ENCODE measurements at places on chromosomes 4 and X. TPM values are rescaled to one million over a fixed set of nuclear protein-coding genes. Genes with fewer than 3 reads are reported as not detected.

The MXRA5 gene
- 5.5 TPM for polyA plus RNA-seq

The CLNK gene
- polyA plus RNA-seq = not detected

The SSX2 gene
- not detected for polyA plus RNA-seq

The SSX4 gene
- polyA plus RNA-seq = not detected

The TCEAL6 gene
- polyA plus RNA-seq = not detected

The DRD5 gene
- not detected for polyA plus RNA-seq

The ADH7 gene
- polyA plus RNA-seq = not detected

The CXCL11 gene
- 0.06 TPM for polyA plus RNA-seq

The TLR6 gene
- polyA plus RNA-seq = 0.53 TPM

The KLHL4 gene
- 1.3 TPM for polyA plus RNA-seq

The CLDN34 gene
- 0.09 TPM for polyA plus RNA-seq

The INPP4B gene
- 38.5 TPM for polyA plus RNA-seq

The CHRDL1 gene
- polyA plus RNA-seq = 0.07 TPM

The CSAG2 gene
- polyA plus RNA-seq = not detected

The SPANXB1 gene
- polyA plus RNA-seq = not detected

The HMGN5 gene
- polyA plus RNA-seq = 3.7 TPM

The ATOH1 gene
- polyA plus RNA-seq = not detected

The SEPSECS gene
- polyA plus RNA-seq = 2.7 TPM

The HSD17B13 gene
- polyA plus RNA-seq = not detected

The CT45A1 gene
- polyA plus RNA-seq = not detected

The GYPA gene
- not detected for polyA plus RNA-seq

The FAM13A gene
- 4.7 TPM for polyA plus RNA-seq

The SASH3 gene
- not detected for polyA plus RNA-seq

The BRS3 gene
- not detected for polyA plus RNA-seq

The FAT4 gene
- 0.42 TPM for polyA plus RNA-seq

The GPR82 gene
- not detected for polyA plus RNA-seq

The DACH2 gene
- polyA plus RNA-seq = 0.05 TPM

The SSX4B gene
- not detected for polyA plus RNA-seq

The SCOC gene
- 35.1 TPM for polyA plus RNA-seq

The RNF175 gene
- 1.4 TPM for polyA plus RNA-seq

The TENT5D gene
- polyA plus RNA-seq = not detected

The CT45A2 gene
- not detected for polyA plus RNA-seq

The FBXO8 gene
- 9.7 TPM for polyA plus RNA-seq

The SPANXA1 gene
- not detected for polyA plus RNA-seq

The DDX53 gene
- not detected for polyA plus RNA-seq

The LUZP4 gene
- not detected for polyA plus RNA-seq

The GAGE1 gene
- polyA plus RNA-seq = not detected

The SHROOM4 gene
- polyA plus RNA-seq = 1.7 TPM

The GLRA2 gene
- polyA plus RNA-seq = not detected

The AREG gene
- 1,137 TPM for polyA plus RNA-seq

The RHOXF2B gene
- not detected for polyA plus RNA-seq

The SLC7A11 gene
- 18.7 TPM for polyA plus RNA-seq

The MAGEA10 gene
- not detected for polyA plus RNA-seq

Data from mammary epithelial cell (primary cell).